Fibroblast of skin of scalp (primary cell): ENCODE measurements at places on chromosomes 1 and 21.
A peak's percentile ranks its signal among the peaks of the same experiment; 100 is the strongest.

DNA sequence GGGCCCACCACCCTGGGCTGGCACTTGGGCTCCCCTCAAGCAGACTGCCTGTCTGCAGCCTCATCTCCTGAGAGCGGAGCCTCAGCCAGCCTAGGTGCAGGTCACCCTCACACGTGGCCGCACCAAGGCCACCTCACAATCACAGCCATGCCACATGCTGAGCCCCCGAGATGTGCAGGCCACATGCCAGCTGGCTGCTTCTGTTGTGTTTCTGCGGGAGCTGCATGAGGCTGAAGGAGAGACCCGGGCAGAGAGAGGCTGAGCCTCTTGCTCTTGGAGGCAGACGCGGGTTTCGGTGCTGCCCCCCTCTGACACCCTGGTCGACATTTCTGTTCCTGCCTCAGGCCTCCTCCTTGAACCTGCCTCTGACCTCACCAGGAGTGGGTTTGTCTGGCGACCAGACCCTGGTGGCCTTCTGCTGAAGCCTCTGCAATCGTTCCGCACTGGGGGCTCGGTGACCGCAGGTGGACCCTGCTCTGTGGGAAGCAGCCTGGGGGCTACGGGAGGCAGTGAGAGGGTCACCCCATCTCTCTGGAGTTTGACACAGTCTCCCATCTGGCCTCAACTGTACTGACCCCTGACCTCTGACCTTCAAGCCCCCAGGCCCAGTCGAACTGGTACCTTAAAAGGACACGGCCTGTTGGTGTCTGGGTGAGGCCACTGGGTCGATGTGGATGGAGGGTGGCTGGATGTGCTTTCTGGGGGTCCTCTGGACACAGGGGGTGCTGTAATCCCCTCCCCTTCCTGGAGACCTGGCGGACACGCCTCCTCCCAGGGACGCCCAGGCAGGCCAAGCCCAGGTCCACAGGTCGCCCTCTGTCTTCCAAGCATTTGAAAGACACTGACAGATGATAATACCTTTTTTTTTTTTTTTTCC lies 13.0 kb upstream of the C1orf174 start:
- DNase-seq = no peak

DNA sequence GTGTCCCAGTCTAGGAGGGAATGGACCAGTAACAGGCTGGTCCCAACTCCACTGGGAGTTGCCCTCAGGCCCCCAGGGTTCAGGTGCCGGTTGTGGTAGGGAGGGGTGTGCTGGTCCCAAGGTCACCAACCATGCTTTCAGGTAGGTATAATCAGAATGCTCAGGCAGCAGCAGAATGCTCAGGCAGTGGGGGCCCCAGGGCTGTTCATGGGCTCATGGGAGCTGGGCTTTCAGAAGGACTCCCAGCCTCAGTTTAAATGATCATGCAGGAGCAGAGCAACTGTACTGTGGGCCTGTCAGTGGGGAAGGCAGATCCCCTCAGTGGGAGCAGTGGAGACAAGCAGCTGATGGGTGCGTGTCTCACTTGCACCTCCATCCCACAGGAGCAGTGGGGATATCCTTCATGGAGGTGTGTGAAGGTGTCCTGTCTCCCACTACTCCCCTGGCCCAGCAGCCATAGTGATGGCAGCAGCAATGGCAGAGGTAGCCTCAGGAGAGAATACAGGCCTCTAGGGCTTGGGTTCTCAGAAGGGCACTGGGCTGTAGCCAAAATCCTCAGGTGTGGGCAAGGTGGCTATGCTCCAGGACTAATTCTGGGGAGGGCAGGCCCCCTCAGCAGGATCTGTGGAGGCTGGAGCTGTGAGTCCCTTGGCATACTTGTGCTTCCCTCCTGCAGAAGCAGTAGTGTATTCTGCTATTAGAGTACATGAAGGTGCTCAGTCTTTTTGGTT lies 917.3 kb upstream of the B3GALT2 start:
- no peak for DNase-seq

- no peak for DNase-seq
These were observed 42.6 kb upstream of the SRRM1 start for GRCh38 chr1:24600551-24600950.

GRCh38 chr21:34790834-34791233 lies 122.0 kb downstream of the CLIC6 start:
- no peak for DNase-seq

GRCh38 chr1:156748670-156749418 lies 2.6 kb downstream of the HDGF start:
- peak; percentile 39 for DNase-seq

- DNase-seq = no peak
These were observed 11.8 kb upstream of the SOD1 start for GRCh38 chr21:31647650-31648049.

DNA sequence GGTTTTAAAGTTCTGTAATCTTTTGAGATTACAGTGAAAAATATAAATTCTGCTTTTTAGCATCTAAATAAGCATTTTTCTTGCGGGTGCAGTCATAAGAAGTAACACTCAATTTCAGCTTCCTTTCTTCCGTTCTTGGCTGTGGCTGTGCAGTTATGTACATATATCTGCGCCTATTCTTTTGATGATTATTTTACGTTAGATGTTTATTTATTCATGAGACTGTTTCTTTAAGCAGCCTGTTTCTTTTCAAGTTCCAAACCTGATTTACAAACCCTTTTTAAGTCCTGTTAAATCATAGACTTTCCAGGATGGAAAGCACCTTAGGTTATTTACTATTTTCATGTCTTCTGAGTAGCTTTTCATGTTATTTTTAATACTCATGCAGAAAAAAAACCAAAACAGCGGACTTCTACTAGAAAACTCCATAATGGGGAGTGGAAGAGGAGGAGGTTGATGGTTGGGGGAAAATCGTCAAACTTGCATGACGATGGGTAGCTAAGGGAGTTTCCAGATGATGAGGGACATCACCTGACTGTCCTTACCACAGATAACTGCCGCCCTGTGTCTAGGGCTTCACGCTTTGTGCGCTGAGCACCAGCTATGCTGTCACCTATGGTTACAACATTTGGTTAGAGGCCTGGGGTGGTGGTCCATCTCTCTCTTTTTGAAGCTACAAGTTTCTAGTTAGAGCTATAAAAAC lies 2.6 kb downstream of the PRDM2 start:
- no peak for DNase-seq
